ENCODE measurements at places on chromosomes 3 and 15. TPM values are rescaled to one million over a fixed set of nuclear protein-coding genes. Genes with fewer than 3 reads are reported as not detected.

PLCL2 gene
- 73.0 TPM for total RNA-seq

CDCP1 gene
- total RNA-seq = 0.98 TPM

XCR1 gene
- not detected for total RNA-seq

TRANK1 gene
- total RNA-seq = 8.1 TPM

LINS1 gene
- total RNA-seq = 33.2 TPM

CHL1 gene
- 896 TPM for total RNA-seq

TSC22D2 gene
- 22.4 TPM for total RNA-seq

TNFSF10 gene
- total RNA-seq = 2.7 TPM

TLR9 gene
- not detected for total RNA-seq

IL12A gene
- 0.74 TPM for total RNA-seq

BOC gene
- total RNA-seq = 8.1 TPM

TIMMDC1 gene
- total RNA-seq = 19.4 TPM

RTP1 gene
- total RNA-seq = 0.25 TPM

CCDC9B gene
- 1.5 TPM for total RNA-seq

Measured in temporal lobe (tissue), 4 donors.